Left ventricle myocardium inferior (tissue), 1 donor: ENCODE measurements at places on chromosomes 1 and 21.

- peaks cover 58% of the 10 kb centered on the region for H3K4me1 ChIP-seq
- H3K36me3 ChIP-seq, result no peaks in the 10 kb centered on the region
- H3K27me3 ChIP-seq, result peaks cover 5% of the 10 kb centered on the region
- H3K4me3 ChIP-seq, result no peak overlapping the region
- no peak for DNase-seq
Measured at GRCh38 chr1:229864686-229865230, 202.3 kb upstream of the GALNT2 start.

DNA sequence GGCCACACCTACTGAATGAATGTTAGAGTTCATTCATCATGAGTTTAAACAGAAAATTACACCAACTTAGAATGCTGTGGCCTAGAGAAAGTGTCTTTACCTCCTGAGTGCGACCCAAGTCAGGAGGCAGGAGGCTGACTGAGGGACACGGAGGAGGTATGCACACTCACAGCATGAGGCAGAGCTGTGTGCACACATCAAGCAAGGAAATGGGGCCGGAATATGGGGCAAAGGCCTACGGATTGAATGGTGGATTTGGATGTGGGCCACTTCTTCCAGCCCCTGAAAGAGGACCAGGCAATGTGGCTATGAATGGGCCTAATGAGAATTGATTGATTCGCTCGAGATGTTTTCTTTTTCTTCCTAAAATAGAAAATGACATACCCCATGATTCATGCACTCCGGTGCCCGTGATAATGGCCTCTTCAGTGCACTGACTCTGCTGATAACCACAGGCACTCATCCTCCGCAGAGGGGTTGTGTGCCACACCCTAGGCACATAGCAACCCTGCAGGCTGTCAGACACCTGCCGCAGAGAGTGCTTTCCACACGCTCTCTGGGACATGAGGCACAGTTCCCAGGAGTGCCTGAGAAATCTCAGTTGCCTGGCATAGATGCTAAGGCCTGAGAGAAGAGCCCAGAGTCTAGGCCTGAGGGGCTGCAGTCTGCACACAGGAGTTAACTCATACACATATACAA is 155.5 kb downstream of the GLUL start:
- peaks cover 29% of the 10 kb centered on the region for H3K4me1 ChIP-seq
- H3K27ac ChIP-seq, result peak overlapping the region; percentile 54
- H3K27me3 ChIP-seq, result no peaks in the 10 kb centered on the region
- peak; percentile 26 for DNase-seq
- H3K36me3 ChIP-seq, result no peaks in the 10 kb centered on the region
- no peak overlapping the region for H3K4me3 ChIP-seq

DNA sequence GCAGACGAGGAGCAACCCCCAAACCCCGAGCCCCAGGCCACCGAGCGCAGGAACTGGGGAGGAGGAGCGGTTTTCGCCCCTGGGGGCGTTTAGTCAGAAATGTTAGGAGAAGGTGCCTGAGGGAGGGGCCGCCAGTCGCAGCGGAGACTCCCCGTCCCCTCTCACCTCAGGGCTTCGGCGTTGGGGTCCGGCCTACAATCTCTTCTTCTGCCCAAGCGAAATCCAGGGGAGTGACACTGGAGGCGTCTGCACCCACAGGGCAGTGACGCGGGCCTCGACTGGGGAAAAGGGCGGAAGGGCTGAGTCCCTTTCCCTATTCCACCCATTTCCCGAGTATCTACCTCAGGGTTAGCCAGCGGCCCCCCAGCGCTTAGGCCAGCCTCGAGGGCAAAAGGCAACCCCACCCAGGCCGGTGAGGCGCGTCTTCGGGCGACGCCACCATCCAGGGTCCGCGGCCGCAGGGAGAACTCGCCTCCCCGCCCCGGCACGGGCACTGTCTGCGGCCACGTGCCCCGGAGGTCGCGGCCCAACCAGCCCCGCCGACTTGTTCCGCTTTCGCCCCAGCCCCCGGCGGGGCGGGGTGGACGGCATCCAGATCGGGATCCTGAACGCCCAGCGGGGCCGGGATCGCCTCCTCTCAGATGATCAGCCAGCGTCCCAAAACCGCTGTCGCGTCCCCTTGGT is 118.7 kb upstream of the BARHL2 start:
- peaks cover 91% of the 10 kb centered on the region for H3K27me3 ChIP-seq
- peak overlapping the region; percentile 69 for H3K4me3 ChIP-seq
- H3K4me1 ChIP-seq, result peaks cover 22% of the 10 kb centered on the region

DNA sequence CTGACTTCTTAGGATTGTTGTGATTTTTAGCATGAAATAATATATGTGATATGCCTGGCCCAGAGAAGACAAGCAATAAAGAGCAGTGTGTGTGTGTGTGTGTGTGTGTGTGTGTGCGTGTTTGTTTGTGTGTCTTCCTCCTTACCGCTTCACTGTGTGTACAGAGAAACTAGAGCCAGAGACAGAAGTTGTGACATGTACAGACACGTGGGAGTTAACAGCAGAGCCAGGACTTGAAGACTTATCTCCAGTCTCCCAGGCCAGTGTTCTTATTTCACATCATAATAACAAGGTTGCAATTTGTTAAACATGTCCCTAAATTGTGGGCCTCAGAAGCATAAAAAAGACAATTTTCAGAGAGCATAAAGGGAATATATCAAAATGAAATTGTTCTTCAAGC is 192.0 kb upstream of the JUN start:
- H3K27me3 ChIP-seq, result no peaks in the 10 kb centered on the region
- no peak overlapping the region for H3K27ac ChIP-seq
- DNase-seq, result no peak
- H3K36me3 ChIP-seq, result no peaks in the 10 kb centered on the region
- no peak overlapping the region for H3K4me3 ChIP-seq

DNA sequence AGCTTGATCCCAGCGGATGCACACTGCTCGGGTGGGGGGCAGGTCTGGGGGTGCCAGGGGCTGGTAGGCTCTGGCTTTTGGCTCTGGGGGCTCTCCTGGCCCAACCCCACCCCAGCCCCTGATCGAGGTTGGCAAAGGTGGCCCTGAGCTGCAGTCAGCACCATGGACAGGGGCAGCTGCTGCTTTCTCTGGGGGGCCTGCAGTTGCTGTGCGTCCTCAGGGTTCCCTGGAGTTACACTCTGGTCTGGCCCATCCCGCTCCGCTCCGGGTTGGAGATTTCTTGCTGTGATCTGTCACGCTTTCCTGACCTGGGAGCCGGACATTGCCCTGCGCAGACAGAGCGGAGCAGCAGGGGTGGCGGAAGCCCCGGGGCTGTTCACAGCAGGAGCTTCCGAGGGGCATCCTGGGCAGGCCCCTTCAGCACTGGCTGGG is 8.0 kb upstream of the PLCH2 start:
- no peaks in the 10 kb centered on the region for H3K4me1 ChIP-seq
- no peak overlapping the region for H3K27ac ChIP-seq
- peaks cover 100% of the 10 kb centered on the region for H3K27me3 ChIP-seq
- H3K36me3 ChIP-seq, result no peaks in the 10 kb centered on the region
